ENCODE measurements at places on chromosomes 7 and 10. TPM values are rescaled to one million over a fixed set of nuclear protein-coding genes. Genes with fewer than 3 reads are reported as not detected.

Gene ZNF425
- total RNA-seq, result 4.4 TPM

Gene TUBGCP2
- 35.2 TPM for total RNA-seq

Gene TFPI2
- total RNA-seq, result 1.7 TPM

Gene PLEKHA1
- 54.7 TPM for total RNA-seq

Gene ZNF438
- 1.0 TPM for total RNA-seq

Gene OR9A2
- total RNA-seq, result not detected

Gene PPP1R9A
- total RNA-seq, result 0.34 TPM

Gene ABCB1
- not detected for total RNA-seq

Gene ADCYAP1R1
- total RNA-seq, result not detected

Gene KIAA1549
- 2.2 TPM for total RNA-seq

Gene FAM25G
- not detected for total RNA-seq

Gene COX19
- 25.7 TPM for total RNA-seq

Gene GPRIN2
- 7.8 TPM for total RNA-seq

Gene PSMA2
- 47.5 TPM for total RNA-seq

Gene CREB5
- 6.5 TPM for total RNA-seq

Gene MNX1
- total RNA-seq, result not detected

Gene SGMS1
- total RNA-seq, result 47.2 TPM

Gene LRIT1
- not detected for total RNA-seq

Gene DGKI
- total RNA-seq, result under 0.01 TPM

Gene ZNF727
- 0.64 TPM for total RNA-seq

Data from nasal cavity respiratory epithelium epithelial cell of viscerocranial mucosa (primary cell).